ENCODE measurements at places on chromosomes 16 and 17.

DNA sequence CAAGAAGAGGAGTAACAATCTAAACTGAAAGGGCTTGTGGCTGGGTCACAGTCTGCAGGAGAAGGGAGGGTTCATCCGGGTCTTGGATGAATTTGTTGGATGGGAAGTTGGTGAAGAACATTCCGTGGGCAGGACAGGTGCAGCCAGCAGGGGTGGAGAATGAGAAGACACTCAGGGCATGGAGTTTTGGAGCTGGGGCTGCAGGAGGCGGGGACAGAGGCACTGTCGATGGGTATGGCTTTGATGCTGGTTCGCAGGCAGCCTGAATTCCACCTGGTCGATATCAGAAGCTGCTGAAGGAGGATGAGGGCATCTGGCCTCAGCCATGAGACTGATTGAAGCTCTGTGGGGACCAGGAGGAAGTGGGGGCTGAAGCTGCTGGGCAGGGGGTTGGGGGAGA lies 36.1 kb upstream of the CBFA2T3 start:
- no peak for DNase-seq

DNA sequence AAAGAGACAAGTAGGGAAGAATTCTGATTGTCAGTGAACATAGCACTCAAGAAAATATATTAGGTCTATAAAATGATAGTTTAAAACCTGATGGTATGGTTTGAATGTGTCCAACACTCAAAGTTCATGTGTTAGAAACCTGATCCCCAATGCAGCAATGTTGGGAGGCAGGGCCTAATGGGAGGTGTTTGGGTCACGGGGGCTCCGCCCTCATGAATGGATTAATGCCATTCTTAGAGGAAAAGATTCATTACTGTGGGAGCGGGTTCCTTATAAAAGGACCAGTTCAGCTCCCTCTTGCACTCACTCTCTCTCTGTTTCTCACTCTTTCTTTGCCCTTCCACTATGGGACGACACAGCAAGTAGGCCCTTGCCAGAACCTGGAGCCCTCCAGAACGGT lies 41.5 kb upstream of the SLC47A1 start:
- no peak for DNase-seq

- DNase-seq: no peak
Observed at GRCh38 chr16:84527532-84528269, 23.2 kb upstream of the MEAK7 start.

GRCh38 chr17:81471818-81472456 lies 40.7 kb downstream of the ACTG1 start:
- peak; percentile 79 for DNase-seq

DNA sequence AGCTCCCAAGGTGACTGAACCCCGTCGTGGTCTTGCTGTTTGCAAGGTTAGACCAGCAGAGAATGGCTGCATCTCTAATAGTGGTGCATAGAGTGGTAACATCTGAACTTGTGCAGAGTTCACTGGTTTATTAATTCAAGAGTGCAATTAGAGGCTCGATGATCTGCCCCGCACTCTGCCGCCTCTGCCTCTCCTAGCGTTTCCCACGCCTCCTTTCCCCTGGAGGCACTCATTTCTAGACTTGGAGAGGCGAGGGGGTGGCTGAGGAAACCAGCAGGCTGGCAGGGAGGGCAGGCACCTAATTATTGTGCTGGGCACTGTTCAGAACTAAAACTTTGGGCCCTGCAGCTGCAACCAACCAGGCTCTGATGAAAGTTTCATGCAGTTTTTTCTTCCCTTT lies 363.5 kb upstream of the EEF2KMT start:
- no peak for DNase-seq

DNA sequence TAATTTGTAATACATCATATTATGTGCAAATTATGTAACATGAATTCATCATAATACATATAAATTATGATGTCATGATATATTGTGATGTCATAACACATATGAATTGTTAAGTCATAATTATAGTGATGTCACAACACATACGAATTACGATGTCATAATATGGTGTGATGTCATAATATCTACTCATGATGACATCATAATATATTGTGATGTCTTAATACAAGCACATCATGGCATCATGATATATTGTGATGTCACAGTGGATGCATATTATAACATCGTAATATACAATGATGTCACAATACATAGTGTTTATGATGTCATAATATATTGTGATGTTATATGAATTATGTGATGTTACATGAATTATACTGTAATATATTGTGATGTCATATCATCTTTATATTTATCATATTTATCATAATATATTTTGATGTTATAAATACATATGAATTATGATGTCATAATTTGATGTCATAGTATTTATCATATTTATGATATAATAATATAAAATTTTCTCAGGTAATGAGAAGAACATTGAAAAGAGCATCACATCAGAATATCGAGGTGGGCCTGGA lies 1793.0 kb downstream of the TP53TG3F start:
- DNase-seq: no peak

GRCh38 chr17:59124665-59125064 lies 18.0 kb upstream of the TRIM37 start:
- DNase-seq: no peak

DNA sequence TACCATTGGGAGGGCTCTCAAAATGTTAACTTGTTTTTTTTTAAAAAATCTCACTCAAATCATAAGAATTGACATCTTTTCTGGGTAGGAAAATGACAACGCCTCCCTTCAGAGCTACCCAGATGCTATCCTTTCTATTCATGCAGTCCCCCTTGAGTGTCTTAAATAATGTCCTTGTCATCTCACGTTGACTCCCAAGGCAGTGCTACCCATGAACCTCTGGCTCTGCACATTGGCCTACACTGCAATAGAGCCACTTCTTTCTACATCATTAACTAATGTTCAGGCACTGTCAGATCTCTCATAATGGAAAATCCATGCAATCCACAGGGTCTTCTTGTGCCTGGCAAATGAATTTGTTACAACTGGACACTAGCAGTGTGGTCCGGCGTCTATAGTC lies 569.8 kb upstream of the ZFHX3 start:
- no peak for DNase-seq

DNA sequence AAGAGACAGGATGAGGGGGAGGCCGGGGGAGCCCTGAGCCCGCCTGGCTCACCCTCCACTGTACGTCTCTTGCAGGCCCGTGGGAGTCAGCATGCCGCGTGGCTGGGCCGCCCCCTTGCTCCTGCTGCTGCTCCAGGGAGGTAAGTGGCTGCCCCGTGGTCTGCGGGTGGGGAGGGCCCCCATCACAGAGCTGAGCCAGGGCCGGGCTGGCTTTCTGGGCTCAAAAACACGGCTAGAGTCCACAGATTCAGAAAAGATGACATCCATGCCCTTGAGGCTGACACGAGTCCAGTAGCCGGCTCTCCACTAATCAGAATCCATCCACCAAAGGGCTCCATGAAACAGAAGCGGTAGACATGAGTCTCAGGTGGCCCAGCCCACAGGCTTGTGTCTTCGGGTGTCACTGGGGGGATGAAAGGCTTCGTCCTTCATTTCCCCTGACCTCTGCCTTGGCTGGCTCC lies 28.0 kb downstream of the IL21R start:
- no peak for DNase-seq

DNA sequence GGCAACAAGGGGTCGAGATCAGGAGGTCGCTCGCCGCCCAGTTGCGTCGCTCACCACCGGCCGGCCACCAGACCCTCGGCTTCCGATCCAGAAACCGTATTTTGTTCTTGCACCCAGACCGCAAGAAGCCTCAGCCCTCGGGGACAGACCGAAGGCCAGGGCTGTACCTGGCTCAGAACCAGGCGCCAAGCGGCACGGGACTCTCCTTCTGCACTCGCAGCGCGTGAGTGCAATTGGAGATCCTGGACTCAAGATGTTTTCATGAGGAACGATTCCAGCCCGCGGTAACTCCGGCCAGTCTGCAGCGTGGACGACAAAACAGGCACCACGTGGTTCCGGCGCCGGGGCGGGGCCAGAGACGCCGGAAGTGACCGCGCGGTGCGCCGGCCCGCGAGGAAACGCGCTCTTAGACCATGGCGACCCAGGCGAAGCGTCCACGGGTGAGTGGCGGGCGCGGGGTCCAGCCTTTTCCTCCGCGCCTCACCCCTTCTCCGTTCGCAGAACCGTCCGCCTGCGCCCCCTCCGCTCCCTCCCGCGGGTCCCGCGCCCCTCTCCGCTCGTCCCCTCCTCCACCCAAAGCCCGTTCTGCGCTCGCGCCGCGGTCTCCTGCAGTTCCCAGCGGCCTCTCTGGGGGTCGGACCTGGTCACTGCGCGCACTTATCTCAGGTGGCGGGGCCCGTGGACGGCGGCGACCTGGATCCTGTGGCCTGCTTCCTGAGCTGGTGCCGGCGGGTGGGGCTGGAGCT lies at the start of gene SETD6:
Gene SETD6 (plus strand): TSS at position 393 of the 746 bp plus-strand sequence. CDS start 21 bp downstream, at position 414.
- DNase-seq: peak; percentile 84

GRCh38 chr16:564690-565418 lies 2.0 kb upstream of the NHLRC4 start:
- DNase-seq: no peak

DNA sequence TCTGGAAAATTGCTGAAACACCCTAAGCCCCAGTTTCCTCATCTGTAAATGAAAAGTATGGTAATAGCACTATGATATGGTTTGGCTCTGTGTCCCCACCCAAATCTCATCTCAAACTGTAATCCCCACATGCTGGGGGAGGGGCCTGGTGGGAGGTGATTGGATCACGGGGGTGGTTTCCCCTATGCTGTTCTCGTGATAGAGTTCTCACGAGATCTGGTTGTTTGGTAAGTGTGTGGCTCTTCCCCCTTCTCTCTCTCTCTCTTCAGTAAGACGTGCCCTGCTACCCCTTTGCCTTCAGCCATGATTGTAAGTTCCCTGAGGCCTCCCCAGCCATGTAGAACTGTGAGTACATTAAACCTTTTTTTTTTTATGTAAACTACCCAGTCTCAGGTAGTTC lies 490.7 kb downstream of the TMEM114 start:
- DNase-seq: no peak

GRCh38 chr17:15951368-15952047 lies 6.6 kb downstream of the ADORA2B start:
- DNase-seq: no peak

GRCh38 chr17:17129466-17129865 lies 76.7 kb downstream of the PLD6 start:
- no peak for DNase-seq

GRCh38 chr16:65793781-65794180 lies 572.7 kb upstream of the CDH5 start:
- DNase-seq: no peak

- DNase-seq: no peak
Observed at GRCh38 chr16:27840311-27841060, 223.0 kb downstream of the GSG1L start.

- DNase-seq: no peak
Observed at GRCh38 chr16:20102021-20102420, 28.3 kb upstream of the GPR139 start.

DNA sequence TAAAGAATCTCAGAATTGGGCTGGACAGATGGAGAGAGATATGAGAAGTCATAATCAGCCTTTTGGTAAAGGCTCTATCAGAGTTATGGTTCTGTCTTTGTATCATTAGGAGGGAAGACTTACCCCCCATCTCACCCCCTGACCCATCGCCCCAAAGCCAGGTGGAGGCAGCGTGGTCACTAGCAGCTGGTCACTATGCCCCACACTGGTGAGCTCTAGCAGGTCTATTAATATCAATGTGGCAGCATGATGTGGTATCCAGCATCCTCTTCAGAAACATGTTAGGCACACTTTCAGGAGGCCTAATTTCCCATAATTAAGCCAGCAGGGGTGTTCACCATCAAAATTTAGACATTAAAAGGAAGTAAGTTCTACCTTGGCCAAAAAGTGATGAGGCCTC lies 183.8 kb upstream of the COX10 start:
- no peak for DNase-seq

GRCh38 chr16:1279945-1280589 lies 24.2 kb downstream of the TPSD1 start:
- DNase-seq: no peak

DNA sequence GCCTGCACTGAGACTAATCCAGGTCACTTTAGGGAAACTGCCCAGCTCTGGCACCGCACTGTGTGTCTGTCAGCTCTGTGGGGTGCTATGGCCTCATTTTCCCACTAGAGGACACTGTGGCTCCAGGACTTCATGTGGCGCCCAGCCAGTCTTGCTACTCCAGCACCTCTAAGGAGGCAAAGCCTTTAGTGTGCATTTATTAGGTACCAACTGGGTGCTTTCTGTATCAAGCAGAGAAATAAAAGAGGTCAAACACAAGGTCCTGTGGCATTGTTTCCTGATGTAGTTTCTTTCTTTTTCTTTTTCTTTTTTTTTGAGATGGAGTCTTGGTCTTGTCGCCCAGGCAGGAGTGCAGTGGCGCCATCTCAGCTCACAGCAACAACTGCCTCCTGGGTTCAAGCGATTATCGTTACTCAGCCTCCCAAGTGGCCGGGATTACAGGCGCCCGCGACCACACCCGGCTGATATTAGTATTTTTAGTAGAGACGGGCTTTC lies 12.5 kb upstream of the RHBDL3 start:
- DNase-seq: peak; percentile 83

GRCh38 chr17:77563439-77564102 lies 394.9 kb upstream of the TNRC6C start:
- no peak for DNase-seq

DNA sequence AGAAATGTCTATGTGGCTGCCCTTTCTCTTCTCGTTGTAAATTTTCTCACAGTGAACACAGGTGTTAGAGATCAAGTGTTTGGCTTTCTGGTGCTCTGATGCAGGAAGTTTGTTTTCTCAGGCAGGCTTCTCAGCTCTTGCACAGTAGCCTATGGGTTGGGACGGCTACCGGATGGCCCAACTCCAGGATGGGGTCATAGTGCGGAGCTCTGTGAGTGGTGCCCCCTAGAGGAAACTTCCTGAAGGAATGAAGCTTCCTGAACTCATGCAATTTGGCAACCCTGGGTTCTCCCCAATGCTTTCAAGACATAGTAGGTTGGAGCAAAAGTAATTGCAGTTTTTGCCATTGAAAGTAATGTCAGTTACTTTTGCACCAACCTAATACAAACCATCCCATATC lies 407.5 kb upstream of the HSBP1 start:
- no peak for DNase-seq

GRCh38 chr16:1509307-1510221 lies 16.4 kb downstream of the TELO2 start:
- no peak for DNase-seq

- no peak for DNase-seq
Observed at GRCh38 chr16:49457196-49457595, 83.6 kb downstream of the C16orf78 start.

GRCh38 chr16:20253825-20254224 lies 73.5 kb downstream of the GP2 start:
- DNase-seq: no peak

- no peak for DNase-seq
Observed at GRCh38 chr16:81590714-81591544, 146.3 kb downstream of the CMIP start.

GRCh38 chr16:75225678-75226515 lies 7.1 kb downstream of the CTRB1 start:
- no peak for DNase-seq

GRCh38 chr16:89711601-89712273 lies 9.0 kb downstream of the VPS9D1 start:
- DNase-seq: no peak

DNA sequence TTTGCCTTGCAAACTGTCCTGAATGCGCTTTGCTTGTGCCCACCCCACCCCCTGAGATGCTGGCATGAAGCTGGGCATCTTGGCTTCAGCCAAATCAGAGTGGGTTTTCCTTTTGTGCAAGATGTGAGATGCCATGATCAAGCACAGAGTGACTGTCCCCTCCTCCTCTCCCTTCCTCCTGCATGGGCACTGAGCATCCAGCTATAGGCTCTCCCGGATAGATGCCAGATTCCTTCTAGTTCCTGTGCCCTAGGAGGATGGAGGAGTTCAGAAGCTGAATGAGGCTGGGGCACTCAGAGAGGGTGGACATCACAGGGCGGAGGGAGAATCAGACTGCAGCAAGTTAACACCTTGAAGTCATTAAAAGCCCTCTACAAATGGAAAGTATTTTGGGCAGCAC lies 384.1 kb upstream of the CCL2 start:
- no peak for DNase-seq
